Stimulated activated CD4-positive, alpha-beta T cell treated with anti-CD3 and anti-CD28 coated beads, Interleukin-1b, Interleukin-23, amount 100 ng/mL, for 48 hours (primary cell): ENCODE measurements at places on chromosomes 4 and X.

- no peak for DNase-seq
These were observed 736.3 kb upstream of the PCDH7 start for GRCh38 chr4:29983890-29984289.

DNA sequence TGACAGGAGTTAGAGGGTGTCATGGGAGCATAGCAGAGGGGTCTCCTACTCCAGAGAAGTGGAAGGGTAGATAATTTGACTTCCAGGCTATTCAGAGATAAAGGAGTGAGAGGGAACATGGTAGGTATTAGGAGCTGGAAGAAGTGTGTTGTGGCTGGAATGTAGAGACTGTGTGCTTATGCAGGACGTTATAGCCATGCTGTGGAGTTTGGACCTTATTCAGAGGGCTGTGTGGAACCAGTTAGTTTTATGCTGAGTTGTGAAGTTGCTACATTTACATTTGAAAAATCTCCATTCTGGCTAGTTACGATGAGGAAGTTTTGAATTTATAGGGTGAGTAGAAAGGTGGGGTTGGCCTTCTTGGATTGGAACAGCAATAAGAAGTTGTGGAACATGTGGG is 67.5 kb downstream of the FIP1L1 start:
- no peak for DNase-seq

DNA sequence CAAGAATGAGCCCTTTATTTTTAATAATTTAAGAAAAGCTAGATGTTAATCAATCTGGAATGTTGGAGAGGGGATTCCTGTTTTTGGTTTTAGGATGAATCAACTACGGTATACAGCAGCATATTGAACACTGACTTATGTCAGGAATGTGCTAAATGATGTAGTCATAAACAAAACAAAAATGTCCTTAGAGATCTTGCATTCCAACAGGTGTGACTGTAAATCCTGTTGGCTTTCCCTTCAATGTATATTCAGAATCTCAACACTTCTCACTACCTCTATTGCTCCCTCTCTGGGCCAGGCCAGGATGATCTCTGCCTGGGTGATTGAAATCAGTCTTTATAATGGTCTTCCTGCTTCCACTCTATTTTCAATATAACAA is 37.8 kb upstream of the BDH2 start:
- DNase-seq: no peak

GRCh38 chr4:115215935-115216334 is 102.5 kb upstream of the NDST4 start:
- no peak for DNase-seq

DNA sequence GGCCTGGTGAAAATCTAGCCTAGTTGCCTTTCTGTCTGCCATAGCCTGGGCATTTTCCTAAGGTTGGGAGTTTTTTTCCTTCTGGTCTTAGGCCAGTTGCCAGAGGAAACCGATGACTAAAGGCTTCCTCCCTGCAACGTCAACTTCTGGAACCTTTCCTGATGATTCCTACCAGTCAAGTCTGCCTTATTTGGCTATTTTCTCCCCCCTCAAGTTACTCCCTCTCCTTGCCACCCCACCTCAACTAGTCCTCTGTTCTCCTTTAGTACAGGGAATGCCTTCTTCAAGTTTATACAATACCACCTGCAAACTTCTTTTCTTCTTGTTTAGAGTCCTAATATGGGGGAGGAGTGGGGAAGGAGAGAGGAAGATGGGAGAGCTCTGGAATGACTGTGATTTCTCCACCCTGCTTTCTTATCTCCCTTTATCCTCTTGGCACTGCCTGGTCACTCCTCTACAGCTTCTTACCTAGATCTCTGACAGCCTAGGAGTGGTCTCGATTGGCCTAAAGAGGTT is 10.6 kb downstream of the MSN start:
- no peak for DNase-seq

GRCh38 chrX:138648568-138648967 is 62.9 kb downstream of the FGF13 start:
- no peak for DNase-seq

GRCh38 chr4:25401066-25401465 is 24.0 kb downstream of the ANAPC4 start:
- DNase-seq: no peak

GRCh38 chr4:8419222-8420041 is 21.1 kb downstream of the ACOX3 start:
- DNase-seq: peak; percentile 81

- no peak for DNase-seq
These were observed 209.4 kb downstream of the RAPGEF2 start for GRCh38 chr4:159312236-159312635.

DNA sequence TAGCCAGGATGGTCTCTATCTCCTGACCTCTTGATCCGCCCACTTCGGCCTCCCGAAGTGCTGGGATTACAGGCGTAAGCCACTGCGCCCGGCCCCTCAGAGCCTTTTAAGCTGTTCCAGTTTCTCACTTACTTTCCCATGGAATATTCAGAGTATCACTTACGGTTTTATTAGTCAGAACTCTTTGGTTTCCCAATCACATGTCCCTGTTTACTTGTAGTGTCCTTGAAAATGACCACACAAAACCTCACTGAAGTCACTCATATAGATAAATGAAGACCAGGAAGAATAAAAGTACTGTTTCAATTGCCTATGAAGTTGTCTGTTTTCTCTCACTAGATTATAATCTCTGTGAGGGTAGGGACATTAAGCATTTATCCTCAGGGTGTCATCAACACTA is 217.2 kb upstream of the HCCS start:
- DNase-seq: no peak

GRCh38 chr4:96566755-96567154 is 726.9 kb downstream of the PDHA2 start:
- DNase-seq: no peak

- DNase-seq: no peak
These were observed 12.2 kb upstream of the HERC6 start for GRCh38 chr4:88366460-88366859.

- no peak for DNase-seq
These were observed 88.1 kb downstream of the RPA4 start for GRCh38 chrX:96971812-96972211.

DNA sequence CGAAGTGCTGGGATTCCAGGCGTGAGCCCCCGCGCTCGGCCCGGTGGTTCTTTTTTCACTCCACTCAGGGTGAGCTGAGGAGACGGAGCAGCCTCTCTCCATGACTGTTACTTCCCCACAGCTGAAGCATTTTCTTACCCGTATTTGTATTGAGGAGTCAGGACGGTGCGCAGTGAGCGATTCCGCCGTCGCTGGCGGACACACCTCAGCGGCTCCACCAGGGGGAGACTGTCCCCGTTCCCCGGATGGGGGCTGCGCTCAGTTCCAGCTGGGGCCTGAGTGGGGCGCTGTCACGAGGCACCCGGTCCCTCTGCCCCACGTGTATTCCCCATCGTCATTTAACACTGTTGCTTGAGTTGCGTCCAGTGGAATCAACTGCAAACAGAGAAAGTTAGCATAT is 844.0 kb upstream of the FRG1 start:
- no peak for DNase-seq
